ENCODE measurements at places on chromosomes 11 and 22. TPM values are rescaled to one million over a fixed set of nuclear protein-coding genes. Genes with fewer than 3 reads are reported as not detected.

DNA sequence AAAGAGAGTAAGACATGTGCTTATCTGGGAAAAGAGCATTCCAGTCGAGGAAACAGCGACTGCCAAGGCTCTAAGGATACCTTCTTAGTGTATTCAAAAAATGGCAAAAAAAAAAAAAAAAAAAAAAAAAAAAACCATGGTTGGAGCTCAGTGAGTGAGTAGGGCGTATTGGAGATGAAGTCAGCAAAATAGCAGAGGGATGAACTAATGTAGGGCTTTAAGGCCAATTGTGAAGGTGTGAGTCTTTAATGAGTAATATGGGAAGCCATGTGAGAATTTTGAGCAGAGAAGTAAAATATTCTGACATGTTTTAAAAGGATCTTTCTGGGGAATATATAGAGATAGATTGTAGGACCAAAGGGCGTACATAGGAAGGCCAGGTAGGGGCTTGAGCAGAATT is 498.6 kb upstream of the ISX start:
- no peak for DNase-seq

GRCh38 chr11:61764606-61765260 is 12.3 kb downstream of the MYRF start:
- no peak for DNase-seq

The OSBP2 gene
- total RNA-seq: 4.7 TPM

DNA sequence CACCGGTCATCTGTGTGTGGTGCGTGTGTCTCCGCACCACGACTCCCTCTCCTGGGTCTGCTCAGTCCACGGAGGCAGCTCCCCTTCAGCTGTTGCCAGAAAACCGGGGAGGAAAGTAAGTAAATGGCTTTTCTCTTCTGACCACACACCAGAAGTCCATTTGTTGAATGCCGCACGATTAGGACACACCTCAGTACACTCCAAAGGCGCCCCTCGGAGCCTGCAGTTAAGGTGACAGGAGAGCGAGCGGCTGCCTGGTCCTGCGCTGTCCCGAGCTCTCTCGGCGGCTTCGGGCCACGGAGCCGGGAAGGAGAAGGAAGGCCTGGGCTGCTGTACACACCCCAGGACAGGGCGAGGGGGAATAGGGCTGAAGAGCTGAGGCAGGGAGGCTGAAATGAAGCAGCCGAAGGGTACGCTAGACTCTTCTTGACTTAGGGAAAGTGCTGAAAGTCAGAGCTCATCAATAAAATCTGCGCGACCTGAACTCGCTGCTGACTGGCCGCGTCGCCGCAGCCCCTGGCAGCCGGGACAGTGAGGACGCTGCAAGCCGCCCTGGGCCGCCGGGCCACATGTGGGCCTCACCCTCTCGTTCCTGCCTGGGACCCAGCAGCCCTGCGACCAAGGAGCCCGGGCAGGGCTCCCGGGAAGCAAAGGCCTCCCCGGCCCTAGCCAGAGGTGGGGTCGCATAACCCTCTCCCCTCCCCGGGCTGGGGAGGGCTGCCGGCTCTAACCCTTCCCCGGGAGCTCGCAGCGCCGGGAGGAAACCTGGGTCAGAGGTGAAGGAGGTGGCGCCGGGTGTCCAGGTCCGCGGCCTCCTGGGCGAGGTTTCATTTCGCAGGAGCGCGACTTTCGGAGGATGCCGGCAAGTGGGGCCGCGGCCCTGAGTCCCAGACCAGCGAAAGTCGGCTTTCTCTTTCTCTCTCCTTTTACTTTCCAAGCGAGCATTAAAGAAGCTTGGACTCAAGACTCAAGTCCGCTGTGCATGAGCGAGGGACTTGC is 1.6 kb upstream of the PAX6 start:
- DNase-seq: no peak

The CRYBA4 gene
- total RNA-seq: not detected
